ENCODE measurements at places on chromosomes 1 and 21.

DNA sequence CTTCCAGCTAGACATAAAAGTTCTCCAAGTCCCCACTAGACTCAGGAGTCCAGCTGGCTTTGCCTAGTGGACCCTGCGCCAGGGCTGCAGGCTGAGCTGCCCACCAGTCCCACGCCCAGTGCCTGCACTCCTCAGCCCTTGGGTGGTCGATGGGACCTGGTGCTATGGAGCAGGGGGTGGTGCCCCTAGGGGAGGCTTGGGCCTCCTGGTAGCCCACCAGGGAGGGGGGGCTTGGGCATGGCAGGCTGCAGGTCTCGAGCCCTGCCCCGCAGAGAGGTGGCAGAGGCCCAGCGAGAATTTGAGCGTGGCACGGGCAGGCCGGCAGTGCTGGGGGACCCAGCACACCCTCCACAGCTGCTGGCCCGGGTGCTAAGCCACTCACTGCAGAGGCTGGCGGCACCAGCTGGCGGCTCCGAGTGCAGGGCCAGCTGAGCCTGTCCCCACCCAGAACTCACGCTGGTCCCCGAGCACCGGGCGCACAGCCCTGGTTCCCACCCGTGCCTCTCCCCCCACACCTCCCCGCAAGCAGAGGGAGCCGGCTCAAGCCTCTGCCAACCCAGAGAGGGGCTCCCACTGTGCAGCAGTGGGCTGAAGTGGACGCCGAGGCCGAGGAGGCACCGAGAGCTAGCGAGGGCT lies 30.2 kb upstream of the GBP5 start:
- DNase-seq = no peak

DNA sequence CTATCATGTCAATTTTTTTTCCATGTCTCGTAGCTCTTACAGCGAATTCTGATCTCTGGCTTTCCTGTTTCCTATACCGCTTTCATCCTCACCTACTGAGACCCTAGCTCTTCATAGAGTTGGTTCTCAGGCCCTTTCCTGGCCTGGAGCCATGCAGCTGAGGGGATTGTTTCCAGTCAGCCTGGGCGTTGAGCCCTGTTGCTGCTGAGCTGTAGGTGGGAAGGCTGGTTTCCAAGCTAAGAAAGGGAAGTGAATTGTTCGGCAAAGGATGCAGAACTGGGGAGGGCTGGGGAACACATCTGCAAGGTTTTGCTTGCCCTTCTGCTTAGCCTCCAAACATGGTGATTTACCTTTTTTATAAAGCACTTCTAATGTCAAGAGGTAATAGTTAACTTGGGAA lies 41.5 kb downstream of the SPATA46 start:
- no peak for DNase-seq

DNA sequence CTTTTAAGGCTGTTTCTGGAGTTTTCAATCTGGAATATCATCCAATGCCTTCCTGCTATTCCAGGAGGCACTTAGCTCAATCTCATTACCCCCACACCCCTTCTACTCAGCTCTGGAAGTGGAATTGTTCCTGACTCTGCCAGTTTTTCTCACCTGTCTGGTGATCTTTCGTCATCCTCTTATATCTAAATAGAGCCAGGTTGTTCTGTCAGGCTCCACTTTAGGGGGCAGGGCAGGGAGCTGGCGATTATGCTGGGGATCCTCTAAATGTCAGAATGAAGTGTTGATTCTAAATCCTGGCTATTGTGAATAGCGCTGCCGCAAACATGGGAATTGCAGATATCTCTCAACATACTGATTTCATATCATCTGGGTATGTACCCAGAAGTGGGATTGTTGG lies 63.6 kb upstream of the ETV3 start:
- no peak for DNase-seq

- no peak for DNase-seq
These were observed 59.2 kb downstream of the ABCA4 start for GRCh38 chr1:94061513-94062443.

- DNase-seq = no peak
These were observed 119.8 kb downstream of the OSBPL9 start for GRCh38 chr1:51736702-51737101.

GRCh38 chr1:39647247-39647646 lies 7.8 kb upstream of the HEYL start:
- DNase-seq = no peak

DNA sequence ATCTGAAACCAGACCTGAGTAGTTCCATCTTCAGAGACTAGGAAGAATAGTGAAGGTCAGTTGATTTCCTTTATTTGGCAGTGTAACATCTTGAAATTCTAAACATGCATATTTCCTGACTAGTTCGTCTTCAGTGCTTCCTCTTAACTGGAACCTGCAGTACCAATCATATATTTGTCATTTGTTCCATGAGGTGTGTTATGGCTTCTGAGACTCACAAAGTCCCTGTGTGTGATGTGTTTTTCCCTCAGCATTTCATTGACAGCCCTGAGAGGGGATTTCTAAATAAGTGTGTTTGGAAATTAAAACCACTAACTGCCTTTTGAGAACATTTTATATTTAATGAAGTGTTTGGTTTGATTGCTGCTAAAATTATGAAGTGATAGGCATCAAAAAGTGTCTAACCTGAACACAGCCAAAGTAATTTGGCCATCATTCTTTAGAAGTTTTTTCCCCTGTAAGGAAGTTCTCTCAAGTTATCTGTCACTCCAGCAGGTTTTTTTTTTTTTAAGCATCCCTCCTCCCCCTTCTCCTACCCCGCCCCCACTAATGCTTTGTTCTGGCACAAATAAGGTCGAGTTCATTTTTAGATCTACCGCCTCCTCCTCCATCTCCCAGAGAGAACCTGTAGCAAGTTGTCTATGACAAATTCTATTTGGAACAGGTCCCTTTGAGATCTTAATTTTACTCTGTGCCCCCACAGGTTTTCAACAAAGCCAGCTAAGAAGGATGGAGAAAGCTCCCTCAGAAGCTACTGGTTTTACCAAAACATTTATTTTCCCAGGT lies 61.4 kb downstream of the TMEM200B start:
- DNase-seq = no peak

DNA sequence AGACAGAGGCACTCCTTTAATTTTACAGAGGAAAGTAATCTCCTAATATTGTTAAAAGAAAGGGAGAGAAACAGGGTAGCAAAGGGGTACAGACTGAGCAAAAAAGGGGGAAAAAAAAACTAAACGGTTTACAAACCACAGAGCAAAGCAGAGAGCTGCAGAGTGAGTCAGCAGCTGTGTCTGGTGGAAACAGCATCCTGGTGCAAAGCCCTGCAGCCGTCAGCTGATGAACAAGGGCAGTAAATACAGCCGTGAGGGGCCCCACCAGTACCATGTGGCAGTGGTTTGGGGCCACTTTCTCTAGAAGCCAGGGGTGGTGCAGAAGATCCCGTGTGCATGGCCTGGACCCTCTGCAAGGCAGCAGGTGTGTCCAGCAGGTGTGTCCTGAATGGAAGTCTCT lies 111.3 kb downstream of the ERG start:
- DNase-seq = no peak
